ENCODE measurements at places on chromosomes 1 and 21. TPM values are rescaled to one million over a fixed set of nuclear protein-coding genes. Genes with fewer than 3 reads are reported as not detected.
A peak's percentile ranks its signal among the peaks of the same experiment; 100 is the strongest.

Gene HEYL
- total RNA-seq, result 3.0 TPM

Gene OPRD1
- total RNA-seq, result not detected

- H3K4me1 ChIP-seq, result no peaks in the 10 kb centered on the region
- H3K27ac ChIP-seq, result no peak overlapping the region
- DNase-seq, result no peak
- no peak overlapping the region for H3K4me3 ChIP-seq
Measured at GRCh38 chr1:114369930-114370329, 141.1 kb downstream of the TRIM33 start.

Gene CFAP107
- not detected for total RNA-seq

GRCh38 chr1:27299385-27300271 lies 22.3 kb upstream of the TMEM222 start:
- H3K36me3 ChIP-seq, result peaks cover 45% of the 10 kb centered on the region
- H3K27ac ChIP-seq, result peak overlapping the region; percentile 18
- peak; percentile 44 for DNase-seq
- no peaks in the 10 kb centered on the region for H3K27me3 ChIP-seq

- H3K4me1 ChIP-seq, result no peaks in the 10 kb centered on the region
- H3K27ac ChIP-seq, result no peak overlapping the region
- DNase-seq, result no peak
- H3K4me3 ChIP-seq, result no peak overlapping the region
Measured at GRCh38 chr1:173014160-173014559, 36.6 kb downstream of the TNFSF18 start.

DNA sequence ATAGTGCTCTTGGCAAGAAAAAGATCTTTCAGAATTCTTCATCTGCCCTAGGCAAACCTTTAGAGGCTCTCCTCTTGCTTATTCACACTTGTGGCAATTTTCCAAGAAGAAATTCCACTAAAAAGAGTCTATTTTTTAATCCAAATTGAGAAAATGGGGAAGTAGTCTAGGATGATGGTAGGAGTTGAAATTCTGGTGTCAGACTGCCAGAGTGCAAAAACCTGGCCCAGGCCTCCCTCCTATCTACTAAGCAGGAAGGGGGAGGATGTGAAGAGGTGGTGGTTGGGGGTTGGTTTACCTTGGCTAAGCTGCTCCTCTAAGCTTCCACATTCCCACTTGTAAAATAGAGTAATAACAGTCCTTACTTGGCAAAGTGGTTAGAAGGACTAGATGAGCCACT lies 120.6 kb upstream of the KCNJ15 start:
- H3K4me3 ChIP-seq, result no peak overlapping the region
- no peaks in the 10 kb centered on the region for H3K4me1 ChIP-seq
- H3K27me3 ChIP-seq, result no peaks in the 10 kb centered on the region

GRCh38 chr21:46314441-46315020 lies 9.1 kb downstream of the C21orf58 start:
- H3K36me3 ChIP-seq, result no peaks in the 10 kb centered on the region
- no peaks in the 10 kb centered on the region for H3K4me1 ChIP-seq
- DNase-seq, result no peak
- H3K27me3 ChIP-seq, result no peaks in the 10 kb centered on the region
- no peak overlapping the region for H3K27ac ChIP-seq

GRCh38 chr1:46510341-46510997 lies 20.8 kb downstream of the DMBX1 start:
- H3K27ac ChIP-seq, result no peak overlapping the region
- no peak overlapping the region for H3K4me3 ChIP-seq
- no peaks in the 10 kb centered on the region for H3K36me3 ChIP-seq
- H3K27me3 ChIP-seq, result no peaks in the 10 kb centered on the region
- DNase-seq, result no peak
- no peaks in the 10 kb centered on the region for H3K4me1 ChIP-seq

DNA sequence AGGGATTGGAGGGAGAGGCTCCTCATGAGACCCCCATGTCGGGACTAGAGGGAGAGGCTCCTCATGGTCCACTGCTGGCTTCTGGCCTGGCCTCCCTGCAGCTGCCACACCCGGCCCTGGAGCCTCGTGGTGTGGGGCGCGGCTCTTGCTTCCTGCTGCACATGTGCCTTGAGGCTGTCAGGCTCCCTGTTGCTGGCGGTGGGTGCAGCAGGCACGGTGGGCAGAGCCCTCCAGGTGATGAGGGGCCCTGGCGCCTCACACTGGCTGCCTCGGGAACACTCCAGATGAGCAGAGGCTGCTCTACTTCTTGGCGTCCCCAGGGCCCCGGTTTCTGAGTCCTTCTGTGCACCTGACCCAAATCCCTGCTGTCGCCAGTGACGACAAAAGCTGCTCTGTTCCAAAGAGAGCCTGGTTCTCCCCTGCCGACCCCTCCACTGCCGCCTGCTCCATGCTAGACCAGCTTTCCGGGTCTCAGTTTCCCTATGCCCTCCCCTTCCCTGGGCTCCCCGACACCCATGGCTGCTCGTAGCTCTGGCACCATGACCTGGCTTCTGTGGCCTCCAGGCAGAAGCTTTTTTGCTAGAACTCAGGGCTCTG lies 9.7 kb upstream of the ATAD3B start:
- no peak for DNase-seq
- no peak overlapping the region for H3K27ac ChIP-seq
- H3K27me3 ChIP-seq, result no peaks in the 10 kb centered on the region
- no peaks in the 10 kb centered on the region for H3K4me1 ChIP-seq
- H3K4me3 ChIP-seq, result no peak overlapping the region

DNA sequence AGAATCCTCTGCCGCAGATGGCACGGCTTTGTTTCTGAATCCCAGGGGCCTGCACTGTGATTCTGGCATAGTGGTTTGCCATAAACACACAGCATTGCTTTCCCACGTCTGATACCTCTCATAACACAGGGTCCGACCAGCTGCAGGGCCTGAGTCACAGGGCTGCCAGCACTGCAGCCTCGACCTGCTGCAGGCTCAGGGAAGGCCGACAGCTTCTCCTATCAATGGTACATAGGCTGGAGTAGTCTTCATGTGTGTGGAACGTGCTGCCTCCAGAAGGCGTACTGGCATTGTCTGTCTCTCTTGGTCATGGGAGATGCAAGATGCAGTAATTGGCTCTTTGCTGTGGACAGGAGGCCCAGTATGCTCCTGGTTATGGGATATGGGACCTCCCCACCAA lies 53.5 kb upstream of the PDE9A start:
- H3K4me1 ChIP-seq, result no peaks in the 10 kb centered on the region
- H3K4me3 ChIP-seq, result no peak overlapping the region
- H3K36me3 ChIP-seq, result no peaks in the 10 kb centered on the region

DNA sequence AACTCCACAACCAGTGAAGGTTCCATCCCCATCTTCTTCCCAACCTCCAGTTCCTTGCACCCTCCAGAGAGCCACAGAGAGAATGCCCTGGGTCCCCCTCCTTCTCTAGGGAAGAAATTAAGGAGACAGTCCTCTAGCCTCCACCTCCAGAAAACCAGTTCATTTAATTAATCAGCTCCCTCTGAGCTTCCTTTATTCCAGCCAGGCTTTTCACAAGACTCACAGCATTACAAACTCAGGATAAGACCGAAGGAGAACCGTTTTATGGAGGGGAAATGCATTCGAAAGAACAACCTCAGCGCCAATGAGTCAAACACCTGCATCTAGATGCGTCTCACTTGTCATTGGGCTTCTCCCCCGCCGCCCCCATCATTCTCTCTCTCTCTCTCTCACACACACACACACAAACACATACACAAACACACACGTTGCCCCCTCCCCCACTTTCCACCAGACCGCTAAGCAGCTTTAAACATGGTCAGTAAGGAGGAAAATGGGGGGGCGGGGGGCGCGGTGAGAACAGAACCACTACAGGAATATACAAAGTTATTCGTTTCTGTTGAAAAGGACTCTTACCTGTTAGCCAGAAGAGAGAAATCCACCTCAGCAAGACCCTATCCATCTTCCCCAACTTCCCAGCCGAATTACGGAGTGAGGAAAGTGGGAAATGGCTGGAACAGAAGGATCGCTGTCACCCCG lies 544 bp downstream of the ILDR2 start:
- DNase-seq, result no peak
- peaks cover 4% of the 10 kb centered on the region for H3K4me1 ChIP-seq
- H3K27ac ChIP-seq, result no peak overlapping the region

GRCh38 chr1:94739521-94740061 lies 80.6 kb upstream of the SLC44A3 start:
- no peaks in the 10 kb centered on the region for H3K27me3 ChIP-seq
- no peak overlapping the region for H3K4me3 ChIP-seq
- no peaks in the 10 kb centered on the region for H3K36me3 ChIP-seq
- no peak overlapping the region for H3K27ac ChIP-seq
- DNase-seq, result no peak
- H3K4me1 ChIP-seq, result no peaks in the 10 kb centered on the region

Gene HSPB7
- total RNA-seq, result 1,466 TPM

- no peak overlapping the region for H3K4me3 ChIP-seq
- H3K36me3 ChIP-seq, result no peaks in the 10 kb centered on the region
- H3K4me1 ChIP-seq, result peaks cover 19% of the 10 kb centered on the region
- H3K27me3 ChIP-seq, result no peaks in the 10 kb centered on the region
Measured at GRCh38 chr1:150484861-150485260, 2.4 kb upstream of the TARS2 start.

DNA sequence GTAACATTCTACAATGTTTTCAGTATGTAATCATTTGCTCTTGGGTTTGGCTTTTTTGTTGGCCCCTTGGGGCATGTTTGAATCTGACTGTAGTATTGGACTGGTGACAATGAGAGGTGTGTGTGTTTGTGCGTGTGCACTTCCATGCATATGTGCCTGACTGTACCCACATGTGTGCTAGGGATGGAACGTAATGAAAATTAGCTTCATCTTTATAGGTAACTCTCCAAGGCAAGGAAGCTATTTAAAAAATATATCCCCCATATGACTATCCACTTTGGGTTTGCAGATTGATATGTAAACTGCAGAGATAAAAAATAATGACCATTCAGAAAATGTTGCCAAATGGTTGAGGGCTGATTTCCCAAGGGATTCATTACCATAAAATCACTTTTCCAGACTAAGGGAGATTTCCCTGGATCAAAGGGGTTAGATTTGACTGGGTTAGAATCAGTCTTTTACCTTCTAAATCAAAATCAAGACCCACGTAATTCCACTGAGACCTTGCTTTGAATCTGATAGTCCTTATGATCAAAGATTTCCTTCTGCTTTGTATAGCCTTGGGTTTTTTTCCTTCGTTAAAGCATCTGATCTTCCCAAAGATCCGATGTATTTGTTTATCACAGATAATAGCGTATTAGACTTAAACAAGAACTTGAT lies 189.7 kb downstream of the CENPF start:
- H3K27ac ChIP-seq, result no peak overlapping the region
- H3K36me3 ChIP-seq, result no peaks in the 10 kb centered on the region
- H3K4me3 ChIP-seq, result no peak overlapping the region
- H3K4me1 ChIP-seq, result no peaks in the 10 kb centered on the region

Gene DMRTB1
- not detected for total RNA-seq

Gene SASS6
- 1.1 TPM for total RNA-seq

Gene RGL1
- total RNA-seq, result 4.0 TPM

DNA sequence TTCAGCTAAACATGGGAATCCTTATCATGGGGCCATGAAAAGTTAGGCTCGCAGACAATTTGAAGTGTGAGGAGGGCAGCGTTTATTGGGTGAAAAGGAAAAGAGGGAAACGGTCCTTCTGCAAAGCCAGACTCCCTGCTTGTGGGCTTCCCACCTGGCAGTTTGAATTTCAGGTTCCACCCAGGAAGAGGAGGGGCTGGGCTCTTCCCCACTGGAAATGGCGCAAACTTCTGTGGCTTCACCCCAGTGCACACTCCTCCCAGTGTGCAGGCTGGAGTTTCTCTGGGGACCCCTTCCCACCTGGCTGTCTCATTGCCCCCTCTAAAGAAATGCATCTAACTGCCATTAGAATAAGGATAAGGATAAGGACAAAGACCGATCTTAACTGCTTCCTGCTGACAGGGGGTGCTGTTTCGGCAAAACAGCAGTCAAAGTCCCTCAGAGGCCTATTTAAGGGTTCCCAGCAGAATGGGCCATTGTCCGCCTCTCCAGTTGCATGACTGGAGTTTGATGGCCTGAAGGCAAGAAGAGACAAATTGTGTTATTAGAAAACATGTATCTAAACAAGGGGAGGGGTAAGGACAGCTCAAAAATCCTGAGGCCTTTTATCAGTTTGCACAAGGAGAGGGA lies 20.4 kb downstream of the AIM2 start:
- DNase-seq, result no peak
- H3K36me3 ChIP-seq, result no peaks in the 10 kb centered on the region
- no peaks in the 10 kb centered on the region for H3K27me3 ChIP-seq
- no peaks in the 10 kb centered on the region for H3K4me1 ChIP-seq
- H3K27ac ChIP-seq, result no peak overlapping the region

GRCh38 chr1:1165485-1165884 lies 8.2 kb upstream of the TTLL10 start:
- H3K27ac ChIP-seq, result peak overlapping the region; percentile 31
- H3K27me3 ChIP-seq, result no peaks in the 10 kb centered on the region
- peaks cover 13% of the 10 kb centered on the region for H3K4me1 ChIP-seq
- no peak overlapping the region for H3K4me3 ChIP-seq

- H3K27ac ChIP-seq, result peak overlapping the region; percentile 90
- peaks cover 47% of the 10 kb centered on the region for H3K4me1 ChIP-seq
- peak overlapping the region; percentile 66 for H3K4me3 ChIP-seq
- H3K36me3 ChIP-seq, result no peaks in the 10 kb centered on the region
Measured at GRCh38 chr1:218347723-218348627, 2.8 kb downstream of the TGFB2 start.

DNA sequence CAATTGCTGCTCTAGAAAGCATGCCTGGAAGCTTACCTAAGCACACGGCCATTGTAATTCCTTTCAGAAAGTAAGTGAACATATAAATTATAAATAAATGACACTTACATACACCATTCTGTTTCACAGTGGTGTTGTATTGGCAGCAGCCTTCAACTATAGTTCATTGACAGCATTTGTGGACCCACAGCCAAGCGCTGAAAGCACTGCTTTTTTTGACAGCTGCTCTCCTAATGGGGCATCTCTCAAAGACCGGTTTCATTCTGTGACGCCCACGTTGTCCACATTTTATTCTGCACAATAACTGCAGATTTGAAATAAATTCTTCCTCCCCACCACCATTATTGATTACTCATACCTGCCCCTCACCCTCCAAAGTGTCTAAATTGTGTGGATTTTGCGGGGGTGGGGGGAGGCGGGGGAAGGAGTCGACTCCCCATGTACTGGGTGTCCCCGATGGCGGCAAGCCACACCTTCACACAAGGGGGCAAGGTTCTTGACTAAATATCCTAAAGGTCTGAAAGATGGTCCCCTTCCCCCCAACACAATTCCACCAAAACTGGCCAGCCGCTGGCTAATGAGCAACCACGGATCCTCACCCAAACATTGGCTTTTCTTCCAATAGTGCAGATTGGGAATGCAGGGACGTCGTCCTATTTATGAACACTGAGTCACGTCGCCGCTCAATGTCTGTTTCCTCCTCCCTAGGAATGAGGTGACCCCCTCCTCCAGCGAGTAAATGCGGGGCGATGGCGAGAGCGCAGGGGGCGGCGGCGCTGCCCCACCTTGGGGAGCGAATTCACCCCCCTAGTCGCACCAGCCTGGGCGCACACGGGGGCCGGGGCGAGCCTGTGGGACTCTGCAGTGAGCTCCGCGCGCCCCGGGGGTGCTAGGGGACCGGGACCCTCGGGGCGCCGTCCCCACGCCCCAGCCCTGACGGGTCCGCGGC lies 960 bp downstream of the RCAN1 start:
- no peak for DNase-seq
- no peaks in the 10 kb centered on the region for H3K36me3 ChIP-seq
- H3K4me1 ChIP-seq, result peaks cover 27% of the 10 kb centered on the region
- peak overlapping the region; percentile 61 for H3K4me3 ChIP-seq

Gene C1orf52
- 11.1 TPM for total RNA-seq

Measured in gastrocnemius medialis (tissue), 4 donors.